Activated T-helper 1 cell treated with anti-CD3 and anti-CD28 coated beads, Interleukin-2, amount 50 U/mL, for 16 hours (primary cell): ENCODE measurements at places on chromosomes 6 and 20.

- no peak for DNase-seq
Observed at GRCh38 chr6:28982476-28983266, 22.4 kb downstream of the ZNF311 start.

- DNase-seq, result no peak
Observed at GRCh38 chr20:63782051-63782471, 42.5 kb downstream of the SLC2A4RG start.

- DNase-seq, result no peak
Observed at GRCh38 chr6:35492258-35492973, 4.5 kb downstream of the TEAD3 start.

DNA sequence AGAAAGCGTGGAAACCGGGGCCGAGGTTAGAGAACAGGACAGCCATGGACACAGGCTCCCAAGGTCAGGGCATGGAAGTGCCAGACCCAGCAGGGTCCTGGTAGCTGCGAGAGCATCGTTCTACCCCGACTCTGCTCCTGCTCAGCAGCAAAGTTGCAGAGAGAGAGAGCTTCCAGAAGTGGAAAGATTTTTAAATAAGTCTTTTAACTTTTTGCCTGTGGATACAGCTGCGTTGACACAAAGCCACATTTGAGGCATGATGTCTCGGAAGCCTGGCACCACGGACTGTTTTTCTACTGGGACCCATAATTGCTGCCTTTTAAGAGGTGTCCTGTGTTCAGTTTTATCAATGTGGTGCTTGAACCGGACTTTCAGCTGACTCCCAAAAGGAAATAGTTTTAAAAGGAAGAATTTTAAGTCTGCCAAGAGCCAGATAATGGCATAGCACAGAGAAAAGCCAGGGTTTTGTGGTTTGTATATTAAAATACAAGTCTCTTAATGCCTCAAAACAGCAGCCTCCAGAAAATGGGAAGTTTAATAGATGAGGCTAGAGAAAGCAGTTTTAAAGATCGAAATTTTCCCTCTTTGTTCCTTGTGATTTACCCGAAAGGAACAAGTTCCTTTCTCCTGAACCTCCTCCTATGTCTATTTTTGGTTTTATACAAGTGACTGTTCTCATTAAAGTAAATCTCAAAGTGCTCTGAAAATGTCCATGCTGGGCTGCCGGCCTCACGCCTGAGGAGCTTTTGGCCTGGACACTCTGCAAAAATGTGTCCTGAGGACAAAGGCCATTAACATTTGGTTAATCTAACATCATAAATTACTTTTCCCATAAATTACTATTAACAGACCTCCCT is 91.5 kb downstream of the RIN2 start:
- no peak for DNase-seq

DNA sequence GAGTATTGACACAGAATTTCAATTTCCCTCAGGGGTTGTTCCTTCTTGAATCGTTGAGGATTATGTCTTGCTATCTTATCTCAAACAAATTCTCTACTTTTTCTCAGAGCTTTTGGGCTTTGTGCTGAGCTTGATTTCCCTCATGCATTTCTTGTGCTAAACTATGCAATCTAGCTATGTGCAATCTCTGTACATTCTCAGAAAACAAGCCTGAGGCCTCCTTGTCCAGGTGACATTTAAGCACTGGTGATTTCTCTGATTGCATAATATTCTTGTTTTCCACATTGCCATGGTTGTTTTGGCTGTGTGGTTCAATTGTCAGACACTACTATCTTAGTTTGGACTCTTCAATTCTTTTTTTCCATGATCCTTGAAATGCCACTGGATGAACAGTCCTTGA is 81.2 kb upstream of the MAN1A1 start:
- DNase-seq, result no peak

DNA sequence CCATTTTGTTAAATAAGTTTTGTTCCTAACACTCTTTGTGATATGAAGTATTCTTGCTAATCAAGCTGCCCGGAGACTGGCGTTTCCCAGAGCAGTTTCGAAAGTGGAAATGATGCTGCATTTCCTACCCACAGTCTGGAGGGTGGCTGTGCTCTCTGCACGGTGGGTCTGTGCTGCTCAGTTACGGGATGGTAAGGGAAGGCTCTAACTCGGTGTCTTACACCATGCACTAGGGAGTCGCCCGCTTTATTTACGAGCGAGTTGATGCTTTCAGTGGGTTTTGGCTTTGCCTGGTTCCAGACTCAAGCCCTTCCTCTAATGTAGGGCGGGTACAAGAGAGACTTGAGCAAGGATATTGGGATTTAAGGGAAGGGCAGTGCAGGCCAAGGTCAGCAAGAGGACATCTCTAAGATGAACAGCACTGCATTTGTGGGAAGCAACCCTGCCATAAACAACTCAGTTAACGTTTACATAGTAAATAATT is 180.1 kb upstream of the AKAP12 start:
- no peak for DNase-seq

- no peak for DNase-seq
Observed at GRCh38 chr20:42955713-42956112, 234.0 kb downstream of the PTPRT start.

DNA sequence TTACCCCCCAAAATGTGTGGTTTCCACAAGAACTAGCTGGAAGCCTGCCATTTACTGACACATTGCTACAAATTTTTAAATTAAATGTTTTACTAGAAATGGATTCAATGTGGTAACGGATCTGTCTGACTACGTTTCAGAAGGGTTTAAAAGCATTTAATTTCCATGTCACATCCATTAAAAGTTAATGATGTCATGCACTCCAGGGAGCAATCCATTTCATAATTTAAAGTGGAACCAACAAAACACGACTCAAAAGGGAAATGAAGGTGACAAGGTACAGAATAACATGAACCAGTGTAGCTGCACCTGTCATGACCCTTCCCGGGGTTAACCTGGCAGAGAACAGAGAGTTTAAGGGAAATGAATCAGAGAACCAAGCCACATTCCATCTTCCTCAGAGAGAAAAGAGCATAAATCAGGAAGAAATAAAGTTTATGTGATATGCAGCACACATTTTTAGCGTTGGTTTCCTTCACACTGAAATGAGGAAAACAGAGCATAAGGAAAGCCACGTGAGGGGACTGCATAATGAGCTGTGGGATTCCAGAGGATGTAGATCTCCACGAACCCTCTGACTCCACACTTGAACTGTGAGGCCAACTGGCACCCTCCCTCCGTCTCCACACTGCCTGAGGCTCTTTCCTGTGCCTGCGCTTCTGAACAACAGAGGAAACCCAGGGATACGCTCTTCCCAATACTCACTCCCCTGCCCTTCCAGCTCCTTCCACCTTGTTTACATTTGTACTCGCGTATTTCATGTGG is 170.3 kb upstream of the AHI1 start:
- no peak for DNase-seq

GRCh38 chr20:19515074-19515473 is 243.0 kb upstream of the RIN2 start:
- DNase-seq, result no peak

DNA sequence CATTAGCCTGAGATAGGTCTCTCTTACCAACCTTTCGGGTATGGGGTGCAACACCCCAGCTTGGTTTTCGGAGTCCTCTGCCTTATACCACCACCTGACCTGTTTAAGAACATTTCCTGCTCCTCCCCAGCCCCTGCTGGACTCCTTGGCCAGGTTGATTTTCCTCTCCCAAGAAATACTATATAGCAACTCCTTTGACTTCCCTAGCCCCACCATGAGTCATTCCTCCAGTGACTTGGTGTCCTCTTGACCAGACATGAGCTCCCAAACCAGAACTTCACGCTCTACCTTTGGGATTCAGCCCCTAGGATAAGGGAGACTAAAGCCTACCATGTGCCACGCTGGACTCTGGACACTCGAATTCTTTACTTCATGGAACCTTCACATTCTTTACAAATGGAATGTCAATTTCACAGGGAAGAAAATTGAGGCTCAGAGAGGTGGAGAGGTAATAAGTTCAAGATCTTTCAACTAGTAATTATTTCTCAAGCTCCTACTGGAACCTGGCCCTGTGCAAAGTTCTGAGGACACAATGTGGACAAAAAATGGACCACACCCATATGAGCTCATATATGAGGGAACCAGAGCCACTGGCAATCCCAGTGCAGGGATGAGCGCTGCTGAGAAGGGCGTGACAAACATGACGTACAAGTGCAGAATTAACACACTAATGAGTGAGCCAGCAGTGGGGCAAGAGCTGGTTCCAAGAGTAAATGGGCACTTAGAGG is 48.2 kb downstream of the SIRPA start:
- no peak for DNase-seq

- no peak for DNase-seq
Observed at GRCh38 chr6:80250391-80250997, 144.0 kb downstream of the BCKDHB start.

DNA sequence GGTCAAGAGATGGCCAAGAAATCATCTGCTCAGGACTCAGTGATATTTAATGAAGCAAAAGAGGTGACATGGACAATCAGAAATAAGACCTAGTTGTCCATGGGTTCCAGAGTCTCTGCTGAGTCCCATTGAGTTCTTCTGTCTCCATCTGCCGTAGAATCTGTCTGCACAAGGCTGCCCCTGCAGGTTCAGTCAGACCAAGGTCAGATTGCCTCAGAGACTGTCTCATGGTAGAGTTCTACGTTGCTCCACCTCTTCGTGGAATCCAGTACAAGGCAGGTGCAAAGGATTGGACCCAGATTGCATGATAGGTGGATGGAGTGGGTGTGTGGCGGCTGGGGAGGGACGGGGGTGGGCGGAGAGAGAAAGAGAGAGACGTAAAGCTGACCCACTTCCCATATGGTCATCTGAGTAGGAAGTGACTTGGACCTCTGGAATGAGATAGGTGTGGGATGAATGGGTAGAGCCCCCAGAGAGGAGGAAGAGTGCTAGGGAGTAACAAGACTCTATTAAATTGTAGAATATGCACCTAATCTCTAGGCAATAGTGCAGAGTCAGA is 75.3 kb downstream of the SOBP start:
- DNase-seq, result no peak

DNA sequence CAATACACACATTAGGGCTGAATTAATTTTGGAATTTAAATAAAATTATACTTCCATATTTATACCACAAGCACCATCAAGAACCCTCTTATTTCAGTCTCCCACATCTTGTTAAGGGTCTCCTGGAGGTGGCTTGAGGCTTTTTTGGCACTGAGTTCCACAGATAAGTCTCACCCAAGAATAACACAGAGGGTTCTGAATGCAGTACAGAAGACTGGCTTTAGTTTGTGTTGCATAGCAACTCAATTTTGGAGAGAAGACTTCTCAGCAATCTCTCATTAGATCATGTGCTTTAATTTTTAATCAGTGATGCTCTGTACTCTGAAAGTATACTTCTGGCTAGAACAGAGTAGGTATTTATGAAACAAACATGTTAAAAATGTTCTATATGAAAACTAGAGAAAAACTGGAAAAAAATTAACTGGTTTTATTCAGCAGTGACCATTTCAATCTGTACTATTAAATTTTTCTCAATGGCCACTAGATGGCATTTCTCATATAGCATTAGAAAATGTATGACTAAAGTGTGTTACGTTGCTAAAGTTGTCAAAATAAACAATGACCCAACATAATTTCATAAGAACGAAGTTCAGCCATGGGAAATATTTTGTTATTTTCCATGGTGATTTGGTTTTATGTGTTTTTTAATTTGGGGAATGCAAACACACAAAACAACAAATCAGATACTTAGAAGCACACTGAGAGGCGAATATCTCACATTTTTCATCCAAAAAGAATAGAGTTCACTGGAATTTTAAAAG is 32.7 kb upstream of the MAP7 start:
- DNase-seq, result no peak

DNA sequence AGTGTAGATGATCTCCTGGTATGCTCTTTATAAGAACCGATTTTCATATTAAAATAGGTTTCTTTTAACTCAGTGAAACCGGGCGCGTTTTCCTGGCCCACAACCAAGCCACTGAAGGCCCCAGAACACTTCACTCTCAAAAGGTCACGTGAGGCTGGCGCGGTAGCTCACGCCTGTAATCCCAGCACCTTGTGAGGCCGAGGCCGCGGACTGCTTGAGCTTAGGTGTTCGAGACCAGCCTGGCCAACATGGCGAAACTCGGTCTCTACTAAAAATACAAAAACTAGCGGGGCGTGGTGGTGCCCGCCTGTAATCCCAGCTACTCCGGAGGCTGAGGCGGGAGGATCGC is 402 bp upstream of the TAF8 start:
- DNase-seq, result no peak

- no peak for DNase-seq
Observed at GRCh38 chr20:63023936-63024571, 17.3 kb upstream of the BHLHE23 start.

- no peak for DNase-seq
Observed at GRCh38 chr6:57256541-57256940, 34.4 kb upstream of the RAB23 start.

- no peak for DNase-seq
Observed at GRCh38 chr20:43904827-43905177, 9.8 kb upstream of the TOX2 start.

DNA sequence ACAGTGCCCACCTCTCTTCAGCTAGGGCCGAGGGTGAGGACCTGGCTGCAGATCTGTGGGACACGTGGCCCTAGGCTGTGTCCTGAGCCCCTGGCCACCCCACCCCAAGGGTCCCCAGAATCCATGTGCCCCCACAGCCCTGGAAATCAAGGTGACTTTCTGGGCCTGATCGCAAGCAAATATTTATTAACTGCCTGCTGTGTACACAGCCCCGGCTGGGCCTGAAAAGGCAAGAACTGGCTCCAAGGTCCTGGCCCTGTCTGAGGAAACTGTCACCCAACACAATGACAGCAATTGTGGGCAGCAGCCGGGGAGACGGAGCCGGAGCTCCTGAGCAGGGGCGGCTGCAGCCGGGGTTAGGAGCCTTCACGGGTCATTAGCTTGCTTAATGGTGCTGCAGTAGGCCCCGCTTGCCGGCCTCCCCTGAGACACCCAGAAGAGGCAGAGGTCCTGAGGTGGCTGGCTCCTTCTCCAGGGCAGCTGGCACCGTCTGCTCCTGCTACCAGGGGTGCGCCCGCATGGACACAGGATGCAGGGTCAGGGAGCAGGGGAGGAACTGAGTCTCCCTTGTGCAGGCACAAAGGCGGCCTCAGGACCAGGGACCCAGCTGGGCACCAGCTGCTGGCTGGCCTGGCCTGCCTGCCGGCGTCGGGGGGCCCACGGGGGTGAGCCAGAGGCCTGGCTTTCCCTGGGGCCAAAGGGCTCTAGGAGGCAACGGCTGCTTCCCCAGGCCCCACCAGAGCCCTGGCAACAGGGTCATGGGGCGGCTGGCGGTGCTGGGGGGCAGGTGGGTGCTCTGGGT is 24.1 kb downstream of the NPEPL1 start:
- no peak for DNase-seq

DNA sequence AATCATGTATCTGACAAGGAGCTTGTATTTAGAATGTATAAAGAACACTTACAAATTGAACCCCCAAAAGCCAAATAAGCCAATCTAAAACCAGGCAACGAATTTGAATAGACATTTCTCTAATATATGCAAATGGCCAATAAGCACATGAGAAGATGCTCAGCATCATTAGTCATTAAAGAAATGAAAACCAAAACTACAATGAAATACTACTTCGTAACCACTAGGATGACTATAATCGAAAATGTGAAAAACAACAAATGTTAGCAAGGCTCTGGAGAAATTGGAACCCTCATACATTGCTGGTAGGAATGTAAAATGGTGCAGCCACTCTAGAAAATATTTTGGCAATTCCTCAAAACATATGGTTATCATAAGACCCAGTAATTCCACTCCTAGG is 105.8 kb upstream of the TOP1 start:
- DNase-seq, result no peak
